NCI-H345 (cell line): ENCODE measurements at places on chromosomes 16 and 17.

GRCh38 chr16:79997257-79997656 is 396.7 kb upstream of the MAF start:
- no peak for DNase-seq

- DNase-seq, result peak; percentile 98
These were observed 51.2 kb upstream of the DHX40 start for GRCh38 chr17:59513934-59514841.

DNA sequence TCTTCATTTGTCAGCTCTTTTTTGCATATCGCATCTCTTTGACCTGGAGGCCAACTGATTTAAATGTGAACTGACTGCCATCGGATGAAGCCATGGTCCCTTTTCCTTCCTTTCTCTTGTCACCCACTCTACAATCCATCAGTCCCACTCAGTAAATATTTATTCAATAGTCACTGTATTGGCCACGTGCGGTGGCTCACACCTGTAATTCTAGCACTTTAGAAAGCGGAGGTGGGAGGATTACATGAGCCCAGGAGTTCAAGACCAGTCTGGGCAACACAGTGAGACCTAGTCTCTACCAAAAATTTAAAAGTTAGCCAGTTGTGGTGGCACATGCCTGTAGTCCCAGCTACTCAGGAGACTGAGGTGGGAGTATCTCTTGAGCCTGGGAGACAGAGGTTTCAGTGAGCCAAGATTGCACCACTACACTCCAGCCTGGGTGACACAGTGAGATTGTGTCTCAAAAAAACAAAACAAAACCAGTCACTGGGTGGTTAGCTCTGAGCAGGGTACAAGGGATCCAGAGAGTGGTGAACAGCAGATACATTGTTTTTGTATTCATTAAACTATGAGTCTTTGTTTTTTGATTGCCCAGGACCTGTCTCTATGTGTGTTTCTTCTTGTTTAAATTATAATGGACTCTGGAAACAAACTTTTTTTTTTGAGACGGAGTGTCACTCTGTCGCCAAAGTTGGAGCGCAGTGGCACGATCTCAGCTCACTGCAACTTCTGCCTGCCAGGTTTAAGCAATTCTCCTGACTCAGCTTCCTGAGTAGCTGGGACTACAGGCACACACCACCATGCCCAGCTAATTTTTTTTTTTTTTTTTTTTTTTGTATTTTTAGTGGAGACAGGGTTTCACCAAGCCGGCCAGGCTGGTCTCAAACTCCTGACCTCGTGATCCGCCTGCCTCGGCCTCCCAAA is 6.9 kb downstream of the PHAF1 start:
- DNase-seq, result no peak

- no peak for DNase-seq
These were observed 6.2 kb downstream of the EFNB3 start for GRCh38 chr17:7711051-7711755.

- no peak for DNase-seq
These were observed 100.7 kb downstream of the ABCA8 start for GRCh38 chr17:68854452-68854851.

- no peak for DNase-seq
These were observed at the start of gene RNF135 for GRCh38 chr17:30970831-30971567. Gene RNF135 (plus strand): TSS chr17:30971039. CDS start chr17:30971074, 35 bp downstream.

DNA sequence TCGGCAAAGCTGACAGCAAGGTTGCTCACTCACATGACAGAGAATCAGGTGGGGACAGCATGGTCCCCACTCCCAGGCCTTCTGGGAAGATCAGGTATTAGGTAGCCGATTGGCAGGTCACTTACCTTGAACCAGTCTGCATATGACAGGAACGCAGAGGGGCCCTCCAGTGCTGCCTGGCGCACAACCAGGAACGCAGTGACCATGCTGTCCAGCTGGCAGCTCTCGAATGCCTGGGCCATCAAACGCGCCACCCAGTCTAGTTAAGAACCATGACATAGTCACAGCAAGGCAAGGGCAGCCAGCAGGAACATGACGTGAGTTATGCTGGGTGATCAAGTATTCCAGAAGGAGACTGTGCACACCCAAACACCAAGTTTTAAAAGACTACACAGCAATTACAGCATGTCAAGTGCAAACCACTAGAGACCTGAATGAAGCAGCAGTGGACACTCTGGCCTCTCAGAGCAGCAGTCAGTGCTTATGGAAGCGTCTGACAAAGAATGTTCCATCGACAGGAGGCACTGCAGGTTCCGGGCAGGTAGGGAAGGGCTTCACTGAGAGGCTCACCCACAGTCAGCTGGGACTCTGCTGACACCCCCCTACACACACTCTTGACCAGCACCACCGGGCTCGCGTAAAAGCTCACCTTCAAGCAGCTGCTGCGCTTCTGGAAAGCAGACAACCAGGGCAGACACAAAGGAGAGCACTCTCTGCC is 25.0 kb downstream of the FANCA start:
- DNase-seq, result no peak

DNA sequence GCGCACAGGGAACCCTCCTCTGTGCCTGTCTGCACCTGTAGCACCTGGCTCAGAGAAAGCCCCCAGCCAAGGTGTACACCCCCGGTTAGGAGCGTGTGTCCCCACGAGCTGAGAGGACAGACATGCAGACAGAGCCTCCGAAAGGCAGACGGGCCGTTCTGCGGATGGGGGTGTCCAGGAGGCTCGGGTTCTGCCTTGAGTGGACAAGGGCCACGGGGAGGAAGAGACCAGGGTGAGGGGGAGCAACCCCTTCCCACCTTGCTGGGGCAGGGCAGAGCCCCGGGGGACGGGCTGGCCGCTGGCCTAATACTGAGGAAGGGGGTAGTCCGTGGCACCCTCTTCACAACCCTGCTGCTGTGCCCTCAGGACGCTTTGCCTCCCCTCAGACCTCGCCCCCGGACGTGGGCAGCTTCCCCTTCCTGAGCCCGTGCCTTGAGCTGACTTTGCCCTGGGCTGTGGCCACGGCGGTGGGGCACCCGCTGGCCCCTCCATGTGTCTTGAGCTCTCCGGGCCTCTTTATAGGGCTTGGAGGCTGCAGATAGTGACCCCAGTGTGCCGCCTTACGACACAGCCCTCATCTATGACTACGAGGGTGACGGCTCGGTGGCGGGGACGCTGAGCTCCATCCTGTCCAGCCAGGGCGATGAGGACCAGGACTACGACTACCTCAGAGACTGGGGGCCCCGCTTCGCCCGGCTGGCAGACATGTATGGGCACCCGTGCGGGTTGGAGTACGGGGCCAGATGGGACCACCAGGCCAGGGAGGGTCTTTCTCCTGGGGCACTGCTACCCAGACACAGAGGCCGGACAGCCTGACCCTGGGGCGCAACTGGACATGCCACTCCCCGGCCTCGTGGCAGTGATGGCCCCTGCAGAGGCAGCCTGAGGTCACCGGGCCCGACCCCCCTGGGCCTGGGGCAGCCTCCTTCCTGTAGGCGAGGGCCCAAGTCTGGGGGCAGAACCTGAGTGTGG is 5.7 kb downstream of the SLC22A31 start:
- no peak for DNase-seq

DNA sequence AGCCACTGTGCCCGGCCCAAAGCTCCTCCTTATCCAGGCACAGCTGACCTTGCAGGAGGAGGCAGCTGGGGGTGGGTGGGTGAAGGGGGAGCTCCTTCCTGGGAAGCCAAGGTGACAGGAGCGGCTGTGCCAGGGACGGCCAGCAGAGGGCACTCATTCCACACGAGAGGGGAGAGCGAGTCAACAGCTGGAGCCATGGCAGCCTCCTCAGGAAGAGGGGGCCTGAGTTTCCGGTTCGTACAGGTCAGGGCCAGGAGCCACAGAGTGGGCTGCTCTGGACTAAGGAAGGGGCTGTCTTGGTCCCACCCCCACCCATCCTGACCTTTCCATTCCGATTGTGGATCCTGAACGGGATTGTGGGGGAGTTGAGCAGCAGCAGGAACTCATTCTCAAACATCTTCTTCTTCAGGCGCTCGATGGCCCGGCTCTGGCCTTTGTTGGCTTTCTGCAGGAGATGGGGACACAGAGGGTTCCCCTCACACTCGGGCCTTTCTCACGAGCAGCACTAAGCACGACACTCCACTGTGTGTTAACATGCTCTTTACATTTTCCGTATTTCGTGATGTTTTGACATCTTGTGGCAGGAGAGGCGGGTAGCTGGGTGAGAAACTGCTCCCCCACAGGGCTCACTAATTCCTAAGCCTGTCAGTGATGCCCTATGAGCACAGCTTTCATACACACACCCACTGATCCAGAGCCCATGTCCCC is 61.6 kb downstream of the TIMM22 start:
- no peak for DNase-seq

- no peak for DNase-seq
These were observed 69.9 kb upstream of the GRIN2A start for GRCh38 chr16:10252155-10252554.

- no peak for DNase-seq
These were observed 74.7 kb upstream of the RPH3AL start for GRCh38 chr17:427327-427726.

GRCh38 chr17:81865733-81866439 is 5.3 kb downstream of the ARHGDIA start:
- no peak for DNase-seq

- no peak for DNase-seq
These were observed 25.5 kb downstream of the ADAMTS18 start for GRCh38 chr16:77409311-77409710.

- DNase-seq, result no peak
These were observed 7.9 kb downstream of the NAT9 start for GRCh38 chr17:74768069-74768762.

GRCh38 chr17:39794249-39794970 is 56.7 kb downstream of the GRB7 start:
- no peak for DNase-seq

DNA sequence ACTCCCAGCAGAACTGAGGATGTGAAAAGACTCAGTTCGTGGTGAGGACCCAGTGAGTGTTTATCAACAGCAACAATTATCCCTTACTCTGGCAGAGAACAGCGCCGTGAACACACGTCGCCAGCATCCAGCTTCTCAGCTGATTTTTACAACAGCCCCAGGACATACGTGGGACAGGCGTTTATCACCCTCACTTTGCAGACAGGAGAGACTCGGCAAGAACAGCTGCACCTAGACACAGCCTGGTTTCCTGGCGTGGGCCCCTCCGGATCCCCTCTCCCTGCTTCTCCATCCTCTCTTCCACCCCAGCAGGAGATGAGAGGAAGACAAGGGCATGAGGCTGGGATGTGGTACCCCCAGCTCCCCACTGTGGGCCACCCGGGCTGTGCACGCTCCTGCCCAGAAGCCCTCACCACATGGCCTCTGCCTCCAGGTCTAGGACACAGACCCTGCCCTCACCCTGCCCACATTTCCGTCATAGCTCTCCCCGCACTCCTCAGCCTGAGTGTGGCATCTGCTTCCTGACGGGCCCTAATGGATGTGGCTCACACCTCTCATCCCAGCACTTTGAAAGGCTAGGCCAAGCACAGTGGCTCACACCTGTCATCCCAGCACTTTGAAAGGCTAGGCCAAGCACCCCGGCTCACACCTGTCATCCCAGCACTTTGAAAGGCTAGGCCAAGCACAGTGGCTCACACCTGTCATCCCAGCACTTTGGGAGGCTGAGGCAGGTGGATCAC is 17.5 kb downstream of the ABR start:
- peak; percentile 57 for DNase-seq

GRCh38 chr16:89350701-89351380 is 133.3 kb downstream of the ZNF778 start:
- DNase-seq, result no peak

DNA sequence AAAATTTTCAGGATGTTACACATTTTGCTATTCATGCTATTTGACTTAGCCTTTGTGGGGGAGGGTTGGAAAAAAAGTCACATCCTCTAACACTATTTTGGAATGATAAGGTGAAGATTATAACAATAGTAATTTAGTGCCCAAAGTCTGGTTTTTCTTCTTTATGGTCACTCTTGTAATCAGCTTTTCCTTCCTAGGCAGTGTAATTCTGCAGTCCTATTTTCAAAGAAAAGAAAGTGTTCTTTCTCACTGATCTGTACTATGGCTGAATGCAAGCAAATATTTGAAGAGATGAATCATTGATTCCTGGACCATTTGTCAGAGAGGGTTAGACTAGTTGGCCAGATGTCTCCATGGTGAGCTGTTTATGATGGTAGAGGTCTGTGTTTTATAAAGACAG is 8.4 kb downstream of the RSPRY1 start:
- DNase-seq, result no peak

GRCh38 chr17:46013502-46014165 is 14.6 kb downstream of the STH start:
- DNase-seq, result peak; percentile 89
